ENCODE measurements at places on chromosomes 6 and 20. TPM values are rescaled to one million over a fixed set of nuclear protein-coding genes. Genes with fewer than 3 reads are reported as not detected.

ROS1 gene
- 2.7 TPM for total RNA-seq

HLA-DQA2 gene
- total RNA-seq = not detected

STMND1 gene
- total RNA-seq = not detected

- DNase-seq = peak; percentile 51
Observed at GRCh38 chr6:98832284-98833056, 1.9 kb upstream of the POU3F2 start.

- no peak for DNase-seq
Observed at GRCh38 chr6:32166411-32167061, 2.1 kb downstream of the EGFL8 start.

GRCh38 chr20:23367770-23368169 lies 5.8 kb downstream of the GZF1 start:
- DNase-seq = peak; percentile 39

DNA sequence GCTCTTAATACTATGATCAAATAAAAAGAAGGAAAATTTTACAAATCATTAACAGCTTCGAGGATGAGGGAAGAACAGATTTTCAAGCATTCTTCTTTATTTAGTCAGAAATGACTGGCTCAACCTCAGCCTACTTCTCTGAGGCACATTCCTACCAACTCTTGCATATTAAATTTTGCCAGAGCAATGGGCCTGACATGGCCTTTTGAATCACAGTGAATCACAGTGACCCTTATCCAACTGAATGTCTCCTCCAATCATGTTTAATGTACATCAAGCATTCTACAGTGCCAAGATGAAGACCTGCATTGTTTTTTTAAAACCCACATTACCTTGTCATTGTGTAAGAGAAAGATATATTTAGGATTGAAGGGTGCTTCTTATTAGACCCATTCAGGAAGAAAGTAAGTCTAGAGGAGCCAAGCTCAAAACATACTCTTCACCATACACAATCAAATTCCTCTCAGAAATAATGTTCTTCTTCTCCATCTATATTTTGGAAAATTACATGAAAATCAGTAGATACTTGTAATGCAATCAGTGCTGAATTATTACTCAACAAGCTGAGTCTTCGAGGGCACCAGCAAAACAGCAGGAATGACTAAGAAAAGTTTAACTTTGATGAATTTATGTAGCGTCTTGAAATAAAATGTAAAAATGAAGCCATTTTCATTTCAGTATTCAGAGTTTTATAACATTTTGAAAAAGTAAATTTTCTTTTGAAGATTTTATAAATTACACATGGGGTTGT lies 44.1 kb upstream of the MOXD1 start:
- DNase-seq = peak; percentile 98
